K562 (cell line): ENCODE measurements at places on chromosomes 3 and 15. TPM values are rescaled to one million over a fixed set of nuclear protein-coding genes. Genes with fewer than 3 reads are reported as not detected.

DNA sequence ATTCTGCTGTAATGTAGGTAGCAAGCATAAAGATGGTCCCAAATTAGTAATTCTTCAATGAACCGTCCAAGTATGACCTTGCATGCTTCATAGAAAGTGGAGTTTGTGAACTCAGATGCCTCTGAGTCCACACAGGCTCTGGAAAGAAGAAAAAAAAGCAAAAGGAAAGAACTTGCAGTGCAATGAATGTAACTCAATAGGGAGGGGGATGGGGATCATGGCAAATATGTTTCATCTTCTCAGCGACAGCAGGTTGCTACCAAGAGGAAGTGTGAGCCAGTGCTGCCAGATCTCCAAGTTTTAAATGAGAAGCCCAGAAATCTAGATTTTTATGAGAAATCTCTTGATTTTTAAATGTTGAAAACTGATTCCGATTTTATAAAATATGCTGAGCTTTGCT, 50.3 kb downstream of the IL20RB start:
- no peak for DNase-seq

DNA sequence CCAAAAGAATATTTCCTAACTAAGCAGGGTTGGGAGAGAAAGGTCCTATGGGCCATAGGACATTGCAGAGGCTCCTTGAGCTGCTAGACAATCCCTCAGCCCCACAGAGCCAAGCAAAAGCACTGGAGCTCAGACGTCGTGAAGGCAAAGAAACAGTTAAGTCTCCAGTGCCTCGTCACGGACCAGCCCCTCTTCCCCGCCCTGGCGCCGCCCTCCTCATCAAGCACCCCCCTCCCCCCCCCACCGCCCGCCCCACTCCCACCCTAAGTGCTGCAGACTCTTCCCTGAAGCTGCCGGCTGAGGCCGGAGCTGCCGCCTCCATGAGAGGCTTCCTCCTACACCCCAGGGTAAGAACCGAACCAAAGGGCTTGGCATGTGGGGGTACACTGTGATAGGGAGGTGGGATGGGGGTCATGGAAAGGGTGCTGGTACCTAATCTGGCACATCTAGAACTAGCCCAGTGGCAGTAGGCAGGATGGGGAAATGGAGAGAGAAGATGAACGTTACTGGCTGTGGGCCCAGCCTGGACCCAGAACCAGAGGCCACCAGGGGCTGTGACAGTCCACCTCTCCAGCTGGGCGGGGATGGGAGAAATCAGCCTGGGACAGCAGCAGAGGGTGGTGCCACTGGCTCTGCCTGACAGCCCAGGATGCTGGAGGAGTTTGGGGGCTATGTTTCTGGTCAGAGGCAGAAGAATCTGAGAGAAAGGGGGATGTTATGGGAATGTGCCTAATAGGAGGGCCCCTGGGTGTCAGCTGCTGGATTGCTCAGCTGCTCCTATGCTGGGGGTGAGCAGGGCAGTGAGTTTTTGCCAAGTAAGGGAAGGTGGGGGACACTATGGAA, at the start of gene MAP1A:
Gene MAP1A (plus strand): TSS at position 255 of the 843 bp plus-strand sequence. CDS start 3,866 bp downstream, outside the sequence.
- peak; percentile 84 for DNase-seq

GRCh38 chr15:69325456-69325971, 26.8 kb downstream of the PAQR5 start:
- DNase-seq, result no peak

The KCNAB1 gene
- 0.32 and 0.41 TPM in 2 replicates for polyA plus RNA-seq

- no peak for DNase-seq
Measured at GRCh38 chr3:50373146-50374051, 14.1 kb upstream of the TMEM115 start.

DNA sequence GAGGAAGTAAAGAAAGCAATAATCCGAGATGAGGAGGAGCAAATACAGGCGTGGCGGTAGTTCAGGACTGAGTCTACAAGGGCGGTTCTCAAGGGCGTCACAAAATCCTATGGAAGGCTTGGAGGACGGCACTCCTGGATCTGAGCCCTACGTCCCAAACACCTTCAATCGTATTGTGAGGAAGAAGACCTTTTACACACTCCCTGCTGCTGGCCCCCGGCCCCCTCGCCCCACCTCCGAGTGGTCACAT, 747 bp downstream of the PLD1 start:
- DNase-seq, result no peak

GRCh38 chr15:89783861-89784685, 7.9 kb downstream of the MESP2 start:
- no peak for DNase-seq

The GAP43 gene
- 0.09 TPM in 1 of 2 replicates, not detected in the other for polyA plus RNA-seq

- DNase-seq, result no peak
Measured at GRCh38 chr15:100468285-100468684, 60.5 kb downstream of the CERS3 start.
